ENCODE measurements at places on chromosomes 3 and 15.
A peak's percentile ranks its signal among the peaks of the same experiment; 100 is the strongest.

DNA sequence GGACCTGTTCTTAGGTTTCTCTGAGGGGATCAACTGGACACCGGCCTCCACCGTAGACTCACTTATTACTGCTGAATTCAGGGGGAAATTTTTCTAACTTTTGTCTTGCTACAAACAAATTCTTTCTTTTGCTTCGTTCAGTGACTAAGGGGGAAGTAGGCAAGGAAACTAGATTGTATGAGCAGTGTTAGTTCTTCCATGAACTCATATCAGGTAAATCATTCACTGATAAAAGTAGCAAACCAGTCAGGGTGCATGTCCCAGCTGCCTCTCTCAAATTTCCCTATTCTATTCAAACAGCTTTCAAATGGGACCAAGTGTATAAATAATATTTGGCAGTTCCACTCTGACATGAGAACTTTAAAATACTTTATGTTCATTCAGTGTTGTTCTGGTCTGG, 7.3 kb upstream of the CCDC13 start:
- peak overlapping the region; percentile 1 for H3K27ac ChIP-seq
- H3K4me3 ChIP-seq, result no peak overlapping the region
- DNase-seq, result no peak
- no peaks in the 10 kb centered on the region for H3K27me3 ChIP-seq
- H3K4me1 ChIP-seq, result peaks cover 69% of the 10 kb centered on the region

- H3K36me3 ChIP-seq, result no peaks in the 10 kb centered on the region
- H3K4me3 ChIP-seq, result no peak overlapping the region
- no peak for DNase-seq
- H3K27me3 ChIP-seq, result no peaks in the 10 kb centered on the region
- H3K4me1 ChIP-seq, result peaks cover 14% of the 10 kb centered on the region
- no peak overlapping the region for H3K27ac ChIP-seq
These were observed 1.7 kb upstream of the IP6K1 start for GRCh38 chr3:49788056-49788455.

DNA sequence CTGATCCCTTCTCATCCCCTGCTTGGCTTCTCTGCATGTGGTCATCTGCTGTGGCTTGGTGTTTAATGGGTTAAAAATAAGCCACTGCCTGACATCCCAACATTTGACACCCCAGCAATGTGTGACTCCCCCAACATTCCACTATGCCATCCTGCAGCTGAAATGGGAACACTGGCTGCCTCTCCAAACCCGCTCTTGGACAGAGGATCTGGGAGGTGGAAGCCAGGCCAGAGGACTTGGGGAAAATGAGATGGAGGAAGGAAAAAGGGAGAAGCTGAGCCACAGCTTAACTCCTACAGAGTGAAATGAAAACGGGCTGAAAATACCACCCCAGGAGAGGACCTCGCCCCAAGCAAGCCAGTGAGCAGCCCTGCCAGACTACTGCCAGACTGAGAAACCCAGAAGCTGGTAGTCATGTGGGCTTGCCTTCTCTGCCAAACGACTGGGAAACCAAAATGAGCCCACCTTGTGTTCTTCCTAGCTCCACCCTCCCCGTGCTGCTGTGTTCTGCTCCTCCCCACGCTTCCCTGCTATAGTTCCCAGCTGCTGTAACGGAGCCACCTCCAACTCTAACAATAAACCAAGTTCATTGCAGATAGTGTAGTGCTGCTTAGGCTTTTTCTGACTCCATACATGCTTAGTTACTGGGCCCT, 13.7 kb downstream of the MAP1A start:
- H3K4me3 ChIP-seq, result no peak overlapping the region
- H3K27ac ChIP-seq, result no peak overlapping the region
- no peaks in the 10 kb centered on the region for H3K36me3 ChIP-seq

DNA sequence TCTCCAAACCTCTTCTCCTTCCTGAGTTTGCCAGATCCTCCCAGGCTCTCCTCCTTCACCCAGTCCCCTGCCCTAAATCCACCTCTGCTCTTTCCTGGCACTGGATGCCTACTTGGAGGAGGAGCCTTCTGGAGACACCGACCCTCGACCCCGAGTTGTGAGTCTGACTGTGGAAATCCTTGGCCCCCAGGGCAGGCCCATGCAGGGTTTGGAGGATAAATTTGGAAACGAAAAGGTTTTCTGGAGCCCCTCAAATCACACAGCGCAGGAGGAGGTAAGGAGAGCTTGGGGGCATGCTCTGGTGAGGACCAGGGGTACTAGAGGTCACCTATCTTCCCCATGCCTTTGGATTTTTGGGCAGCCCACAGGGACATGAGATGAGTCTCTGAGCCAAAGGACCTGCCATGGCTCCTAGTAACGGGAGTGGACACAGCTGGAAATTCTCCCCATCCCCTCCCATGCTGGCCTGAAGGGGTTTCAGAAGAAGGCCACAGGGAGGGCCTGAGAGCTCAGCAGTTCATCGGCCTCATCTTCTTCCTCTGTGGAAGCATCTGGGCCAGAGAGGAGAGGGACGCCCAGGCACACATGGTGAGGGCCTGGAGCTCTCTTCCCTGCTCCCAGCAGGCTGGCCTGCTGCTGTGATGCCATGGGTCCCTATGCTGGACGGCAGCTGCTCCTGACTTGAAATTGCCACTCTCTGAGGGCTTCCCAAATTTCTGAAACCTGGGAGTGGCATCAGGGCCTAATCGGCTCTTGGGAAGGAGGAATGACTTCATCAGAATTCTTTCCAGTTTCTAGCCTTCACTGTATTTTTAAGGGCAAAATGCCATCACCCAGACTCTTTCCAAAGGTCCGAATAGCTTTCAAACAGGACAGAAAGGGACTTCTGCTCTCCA, 68.6 kb upstream of the ITGA11 start:
- H3K36me3 ChIP-seq, result no peaks in the 10 kb centered on the region
- no peaks in the 10 kb centered on the region for H3K4me1 ChIP-seq

- no peaks in the 10 kb centered on the region for H3K4me1 ChIP-seq
- no peak for DNase-seq
- H3K4me3 ChIP-seq, result no peak overlapping the region
- H3K36me3 ChIP-seq, result no peaks in the 10 kb centered on the region
These were observed 202.6 kb downstream of the UACA start for GRCh38 chr15:70560617-70561328.

DNA sequence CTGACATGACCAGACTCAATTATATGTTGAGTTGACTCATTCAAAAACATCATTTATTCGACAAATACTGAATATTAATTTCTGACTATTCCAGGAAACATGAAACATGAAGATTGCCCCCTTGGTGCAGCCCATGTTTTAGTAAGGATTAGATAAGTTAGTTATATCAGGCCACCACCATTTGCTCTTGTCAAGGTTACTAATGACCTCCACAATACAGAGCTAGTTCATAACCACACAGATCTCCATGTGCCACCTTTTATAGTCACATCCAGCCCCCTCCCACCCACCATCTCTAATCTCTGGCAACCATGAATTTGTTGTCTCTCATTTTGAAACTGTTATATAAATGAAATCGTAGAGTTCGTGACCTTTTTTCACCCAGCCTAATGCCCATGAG, 15.7 kb downstream of the KLHL18 start:
- no peaks in the 10 kb centered on the region for H3K36me3 ChIP-seq
- no peak overlapping the region for H3K4me3 ChIP-seq
- no peaks in the 10 kb centered on the region for H3K4me1 ChIP-seq
- DNase-seq, result no peak

- H3K4me3 ChIP-seq, result no peak overlapping the region
- H3K27ac ChIP-seq, result no peak overlapping the region
- DNase-seq, result no peak
- peaks cover 6% of the 10 kb centered on the region for H3K36me3 ChIP-seq
- H3K4me1 ChIP-seq, result no peaks in the 10 kb centered on the region
These were observed 51.9 kb downstream of the SLC41A3 start for GRCh38 chr3:126031981-126032471.

DNA sequence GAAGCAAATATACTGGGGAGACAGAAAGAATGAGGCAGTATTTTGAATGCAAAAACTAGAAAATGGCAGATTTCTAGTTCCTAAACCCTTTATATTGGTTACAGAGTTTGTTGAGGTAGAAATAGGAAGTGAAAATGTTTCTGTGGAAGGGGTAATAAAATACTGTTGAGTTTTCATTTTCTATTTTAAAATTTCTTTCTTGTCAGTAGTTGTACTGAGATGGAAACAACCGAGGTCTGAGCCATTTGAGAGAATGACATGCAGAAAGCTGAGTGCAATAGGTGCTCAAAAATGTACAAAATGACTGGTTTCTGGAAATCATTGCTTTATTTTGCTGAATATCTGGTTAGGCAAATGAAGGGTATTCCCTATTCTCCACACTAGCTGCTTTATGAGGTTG, 361.4 kb downstream of the CHL1 start:
- H3K27me3 ChIP-seq, result no peaks in the 10 kb centered on the region
- no peak overlapping the region for H3K4me3 ChIP-seq
- DNase-seq, result no peak
- no peaks in the 10 kb centered on the region for H3K36me3 ChIP-seq
- H3K27ac ChIP-seq, result no peak overlapping the region
- no peaks in the 10 kb centered on the region for H3K4me1 ChIP-seq

DNA sequence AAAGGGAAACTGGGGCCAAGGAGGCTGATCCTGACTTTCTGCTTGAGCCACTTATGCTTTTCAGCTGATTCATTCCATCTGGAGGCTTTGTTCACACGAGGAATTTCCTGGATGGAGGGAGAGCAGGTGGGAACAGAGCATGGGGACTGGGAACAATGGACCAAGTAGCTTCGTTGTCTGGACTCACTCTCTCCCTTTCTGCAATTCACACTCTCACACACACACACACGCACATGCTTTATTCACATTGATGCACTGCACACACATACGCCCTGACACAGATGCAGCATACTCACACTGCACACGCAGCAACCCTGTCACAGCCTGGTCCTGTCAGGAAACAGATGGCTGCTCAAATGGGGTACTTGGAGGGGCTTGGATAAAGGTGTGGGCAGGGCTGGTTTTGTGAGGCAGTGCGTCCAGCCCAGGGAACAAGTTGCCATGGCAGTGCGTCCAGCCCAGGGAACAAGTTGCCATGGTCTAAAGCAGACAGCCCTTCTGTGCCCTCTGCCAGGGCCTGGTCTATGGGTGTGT, 19.8 kb upstream of the CHCHD6 start:
- no peaks in the 10 kb centered on the region for H3K4me1 ChIP-seq
- no peaks in the 10 kb centered on the region for H3K36me3 ChIP-seq
- DNase-seq, result no peak
- H3K27me3 ChIP-seq, result no peaks in the 10 kb centered on the region
- H3K4me3 ChIP-seq, result no peak overlapping the region

- no peak overlapping the region for H3K4me3 ChIP-seq
- H3K4me1 ChIP-seq, result no peaks in the 10 kb centered on the region
- no peaks in the 10 kb centered on the region for H3K27me3 ChIP-seq
- H3K27ac ChIP-seq, result no peak overlapping the region
These were observed 27.7 kb upstream of the MUC4 start for GRCh38 chr3:195839260-195840010.

GRCh38 chr3:39445927-39446326, 21.6 kb upstream of the MOBP start:
- peaks cover 4% of the 10 kb centered on the region for H3K27me3 ChIP-seq
- no peak overlapping the region for H3K27ac ChIP-seq
- no peaks in the 10 kb centered on the region for H3K36me3 ChIP-seq
- no peaks in the 10 kb centered on the region for H3K4me1 ChIP-seq
- no peak for DNase-seq

GRCh38 chr3:60577601-60578000, 673.7 kb downstream of the FHIT start:
- no peak overlapping the region for H3K27ac ChIP-seq
- H3K4me3 ChIP-seq, result no peak overlapping the region
- no peak for DNase-seq
- no peaks in the 10 kb centered on the region for H3K27me3 ChIP-seq

- DNase-seq, result no peak
- H3K4me3 ChIP-seq, result no peak overlapping the region
- H3K4me1 ChIP-seq, result peaks cover 24% of the 10 kb centered on the region
- H3K27me3 ChIP-seq, result no peaks in the 10 kb centered on the region
- no peak overlapping the region for H3K27ac ChIP-seq
These were observed 30.9 kb upstream of the ATP1B3 start for GRCh38 chr3:141845407-141846049.

- no peak overlapping the region for H3K4me3 ChIP-seq
- no peak for DNase-seq
These were observed 50.3 kb downstream of the PSMD6 start for GRCh38 chr3:63972987-63973386.

DNA sequence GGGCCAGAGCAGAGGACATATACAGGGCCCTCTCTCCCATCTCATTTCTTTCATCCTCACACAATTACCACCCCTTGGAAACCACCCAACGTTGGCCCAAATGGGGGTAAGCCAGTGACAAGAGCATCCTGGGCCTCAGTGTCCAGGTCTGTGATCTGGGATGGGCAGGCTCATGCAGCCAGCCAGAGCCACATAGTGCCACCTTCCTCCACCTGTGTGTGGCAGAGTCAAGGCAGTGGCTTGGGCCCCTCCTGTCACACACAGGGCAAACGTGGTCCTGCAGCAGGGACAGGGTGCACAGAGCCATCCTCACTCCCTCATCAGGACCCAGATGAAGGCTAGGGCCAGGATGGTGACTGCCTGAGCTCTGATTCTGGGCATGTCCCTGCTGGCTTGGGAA, 2.3 kb upstream of the MYL3 start:
- no peak overlapping the region for H3K4me3 ChIP-seq
- no peak for DNase-seq
- H3K27me3 ChIP-seq, result no peaks in the 10 kb centered on the region

DNA sequence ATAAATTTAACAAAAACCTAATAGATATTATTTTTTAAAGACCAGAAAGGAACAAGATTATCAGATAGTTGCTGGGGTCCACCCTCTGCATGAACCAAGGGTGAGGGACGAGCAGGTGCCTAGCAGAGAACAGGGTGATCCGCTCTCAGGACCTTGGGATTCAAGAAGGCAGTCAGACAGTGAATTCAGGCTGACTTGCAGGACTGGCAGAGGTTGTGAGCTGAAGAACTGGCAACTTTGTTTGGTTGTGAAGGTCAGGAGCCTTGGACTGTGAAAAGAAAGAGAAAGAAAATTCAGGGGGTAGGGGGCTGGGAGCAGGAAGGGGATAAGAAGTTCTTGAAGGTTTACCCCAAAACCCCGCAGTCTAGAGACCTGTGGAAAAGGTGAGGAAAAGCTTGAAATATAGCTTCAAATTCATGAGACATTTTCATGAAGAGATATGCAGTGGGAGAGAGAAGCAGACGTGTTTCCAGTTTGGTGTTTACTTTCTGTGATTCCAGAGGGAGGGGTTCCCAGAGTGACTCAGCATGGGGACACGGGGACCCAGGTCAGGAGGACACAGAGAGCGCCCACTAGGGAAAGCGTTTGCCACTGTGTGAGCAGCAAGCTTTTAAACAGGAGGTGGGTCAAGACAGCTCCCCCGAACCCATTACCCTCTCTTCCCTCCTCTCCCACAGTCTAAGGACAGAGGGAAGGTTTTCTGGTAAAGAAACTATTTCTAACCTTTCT, 217.2 kb upstream of the UMPS start:
- DNase-seq, result no peak
- H3K4me3 ChIP-seq, result no peak overlapping the region
- no peak overlapping the region for H3K27ac ChIP-seq
- no peaks in the 10 kb centered on the region for H3K27me3 ChIP-seq
- no peaks in the 10 kb centered on the region for H3K36me3 ChIP-seq

- H3K36me3 ChIP-seq, result no peaks in the 10 kb centered on the region
- no peaks in the 10 kb centered on the region for H3K4me1 ChIP-seq
- H3K27me3 ChIP-seq, result no peaks in the 10 kb centered on the region
- no peak overlapping the region for H3K4me3 ChIP-seq
- H3K27ac ChIP-seq, result no peak overlapping the region
These were observed 223.6 kb upstream of the PDZRN3 start for GRCh38 chr3:73848173-73848906.

- no peak overlapping the region for H3K4me3 ChIP-seq
- H3K36me3 ChIP-seq, result no peaks in the 10 kb centered on the region
- no peak overlapping the region for H3K27ac ChIP-seq
- no peaks in the 10 kb centered on the region for H3K4me1 ChIP-seq
- no peaks in the 10 kb centered on the region for H3K27me3 ChIP-seq
These were observed 78.6 kb downstream of the WDR49 start for GRCh38 chr3:167575000-167575600.
